Stomach (tissue), 19 donors: ENCODE measurements at places on chromosomes 7 and 10. TPM values are rescaled to one million over a fixed set of nuclear protein-coding genes. Genes with fewer than 3 reads are reported as not detected.

- no peaks in the 10 kb centered on the region for H3K4me1 ChIP-seq
- no peak for DNase-seq
- no peak overlapping the region for H3K27ac ChIP-seq
- H3K4me3 ChIP-seq: no peak overlapping the region
Measured at GRCh38 chr10:58473976-58474375, 38.7 kb upstream of the BICC1 start.

DNA sequence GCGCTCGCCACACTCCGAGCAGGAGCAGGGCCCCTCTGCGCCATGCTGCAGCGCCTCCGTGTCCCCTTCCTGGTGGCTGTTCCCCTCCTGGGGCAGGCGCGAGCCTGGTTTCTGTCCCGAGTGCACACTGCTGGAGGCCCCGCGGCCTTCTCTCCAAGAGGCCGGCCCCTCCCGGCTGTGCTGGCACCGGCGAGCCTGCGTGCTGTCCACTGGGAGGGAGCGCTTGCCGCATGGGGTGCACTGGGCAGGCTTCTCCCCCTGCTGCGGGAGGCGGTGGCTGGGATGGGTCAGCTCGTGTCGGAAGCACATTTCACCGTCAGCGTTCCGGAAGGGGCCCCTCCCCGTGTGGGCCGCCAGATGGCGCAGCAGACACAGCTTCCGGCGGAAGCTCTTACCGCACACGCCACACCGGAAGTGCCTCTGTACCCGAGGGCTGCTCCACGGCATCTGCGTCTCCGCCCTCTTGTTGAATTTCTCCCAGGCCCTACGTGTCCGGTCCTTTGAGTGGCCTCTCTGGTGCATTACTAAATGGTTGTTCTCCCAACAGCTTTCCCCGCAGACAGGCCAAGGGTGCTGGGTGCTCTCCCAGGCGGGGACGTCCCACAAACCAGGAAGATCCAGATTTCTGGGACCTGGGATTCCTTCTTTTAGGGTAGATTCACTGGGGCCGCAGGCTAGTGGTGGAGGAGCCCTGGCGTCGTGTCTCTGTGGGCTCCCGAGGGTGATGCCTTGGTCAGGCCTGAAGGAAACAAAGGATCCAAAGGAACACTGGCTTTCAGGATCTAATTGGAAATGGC, 18.7 kb downstream of the ZNF786 start:
- peak; percentile 66 for DNase-seq
- peak overlapping the region; percentile 22 for H3K27ac ChIP-seq
- H3K4me3 ChIP-seq: no peak overlapping the region
- peaks cover 57% of the 10 kb centered on the region for H3K36me3 ChIP-seq

GRCh38 chr10:34916314-34916713, 101.2 kb upstream of the PARD3 start:
- H3K36me3 ChIP-seq: no peaks in the 10 kb centered on the region
- H3K27ac ChIP-seq: no peak overlapping the region
- H3K4me3 ChIP-seq: no peak overlapping the region
- H3K4me1 ChIP-seq: no peaks in the 10 kb centered on the region

GIMAP8 gene
- under 0.01 TPM for total RNA-seq

DNA sequence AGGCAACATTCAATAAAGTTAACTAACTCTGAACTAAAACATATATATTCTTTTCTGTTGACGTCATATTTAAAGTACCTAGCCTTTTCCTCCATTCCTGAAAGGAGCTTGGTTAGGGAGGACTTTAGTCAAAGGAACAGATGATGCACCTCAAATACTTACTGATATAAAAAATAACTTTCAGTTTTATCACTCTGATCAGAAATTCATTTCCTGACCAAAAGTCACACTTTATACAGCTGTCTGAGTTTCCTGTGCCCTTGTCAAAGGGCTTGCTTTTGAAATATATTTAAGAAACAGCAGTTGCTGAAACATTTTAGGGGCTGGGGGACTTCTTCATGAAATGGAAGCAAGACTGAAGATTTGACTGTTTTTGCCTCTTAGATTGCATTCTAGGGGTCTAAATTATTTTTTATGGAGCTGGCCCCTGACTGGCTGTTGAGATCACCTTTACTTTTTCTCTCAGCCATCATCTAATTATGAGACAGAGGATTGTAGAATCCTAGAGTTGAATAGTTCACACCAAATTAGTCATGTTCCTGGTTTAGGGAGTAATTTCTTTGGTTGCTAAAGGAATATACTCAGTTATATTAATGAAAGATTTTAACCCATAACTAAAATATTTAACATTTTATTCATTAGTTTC, 46.6 kb downstream of the GLCCI1 start:
- H3K4me1 ChIP-seq: no peaks in the 10 kb centered on the region
- no peaks in the 10 kb centered on the region for H3K36me3 ChIP-seq
- DNase-seq: peak; percentile 7
- no peaks in the 10 kb centered on the region for H3K27me3 ChIP-seq
- no peak overlapping the region for H3K4me3 ChIP-seq

GRCh38 chr7:143931739-143932138, 3.3 kb upstream of the OR2F2 start:
- H3K36me3 ChIP-seq: no peaks in the 10 kb centered on the region
- H3K4me3 ChIP-seq: no peak overlapping the region
- no peak for DNase-seq
- no peaks in the 10 kb centered on the region for H3K4me1 ChIP-seq
- no peak overlapping the region for H3K27ac ChIP-seq
- no peaks in the 10 kb centered on the region for H3K27me3 ChIP-seq

DNA sequence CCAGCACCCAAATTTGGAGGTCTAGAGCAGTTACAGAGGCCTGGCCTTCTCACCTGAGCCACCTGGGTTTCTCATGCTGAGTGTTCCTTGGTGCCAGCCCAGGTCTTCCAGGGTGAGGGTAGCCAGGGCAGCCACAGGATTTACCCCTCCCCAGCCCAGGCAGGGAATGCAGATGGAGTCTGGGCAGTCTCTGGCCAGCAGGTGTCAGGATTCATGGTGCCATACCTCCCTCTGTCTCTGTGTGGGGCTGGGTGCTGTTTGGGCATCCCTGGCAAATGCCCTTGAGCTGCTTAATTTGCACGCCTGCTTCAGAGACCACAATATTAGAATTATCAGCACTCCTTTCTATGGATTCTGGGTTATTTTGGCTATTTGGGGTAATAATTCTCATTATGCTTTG, 246.7 kb downstream of the GFRA1 start:
- H3K27ac ChIP-seq: no peak overlapping the region
- H3K27me3 ChIP-seq: no peaks in the 10 kb centered on the region
- no peak for DNase-seq
- H3K36me3 ChIP-seq: no peaks in the 10 kb centered on the region

GRCh38 chr7:22426463-22427094, 69.6 kb upstream of the RAPGEF5 start:
- no peak for DNase-seq
- H3K36me3 ChIP-seq: no peaks in the 10 kb centered on the region
- H3K4me3 ChIP-seq: no peak overlapping the region
- H3K27me3 ChIP-seq: no peaks in the 10 kb centered on the region
- H3K4me1 ChIP-seq: no peaks in the 10 kb centered on the region

ASZ1 gene
- not detected for total RNA-seq

DNA sequence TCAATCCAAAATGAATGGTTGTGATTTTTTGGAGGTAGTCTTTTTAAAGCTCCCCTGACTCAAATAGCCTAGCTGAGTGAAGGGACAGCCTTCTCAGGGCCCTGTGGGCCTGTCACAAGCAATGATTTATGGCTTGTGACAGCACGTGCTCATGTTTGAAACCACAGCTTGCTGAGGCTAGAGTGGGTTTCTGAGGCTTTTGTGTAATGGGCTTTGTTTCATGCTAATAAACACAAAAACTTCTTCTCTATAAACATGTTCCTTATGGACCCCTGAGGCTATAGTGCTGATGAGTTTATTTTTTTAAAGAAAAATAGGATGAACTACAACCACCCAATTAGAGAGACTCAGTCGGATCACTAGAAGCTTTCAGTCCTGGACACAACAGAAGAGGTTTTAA, 36.1 kb upstream of the BET1 start:
- H3K27ac ChIP-seq: no peak overlapping the region
- peaks cover 8% of the 10 kb centered on the region for H3K27me3 ChIP-seq
- no peak overlapping the region for H3K4me3 ChIP-seq
- no peak for DNase-seq
- H3K4me1 ChIP-seq: no peaks in the 10 kb centered on the region

- H3K36me3 ChIP-seq: no peaks in the 10 kb centered on the region
- H3K27ac ChIP-seq: no peak overlapping the region
- no peaks in the 10 kb centered on the region for H3K4me1 ChIP-seq
- H3K27me3 ChIP-seq: no peaks in the 10 kb centered on the region
Measured at GRCh38 chr10:125926247-125926646, 29.9 kb downstream of the FANK1 start.

- H3K36me3 ChIP-seq: no peaks in the 10 kb centered on the region
- no peaks in the 10 kb centered on the region for H3K4me1 ChIP-seq
- H3K27me3 ChIP-seq: no peaks in the 10 kb centered on the region
- H3K4me3 ChIP-seq: no peak overlapping the region
Measured at GRCh38 chr10:105206616-105207015, 565.5 kb downstream of the SORCS3 start.

- H3K4me3 ChIP-seq: no peak overlapping the region
- no peak overlapping the region for H3K27ac ChIP-seq
Measured at GRCh38 chr10:52801947-52802346, 29.4 kb upstream of the MBL2 start.

OR9A2 gene
- not detected for total RNA-seq

OLAH gene
- not detected for total RNA-seq

DNA sequence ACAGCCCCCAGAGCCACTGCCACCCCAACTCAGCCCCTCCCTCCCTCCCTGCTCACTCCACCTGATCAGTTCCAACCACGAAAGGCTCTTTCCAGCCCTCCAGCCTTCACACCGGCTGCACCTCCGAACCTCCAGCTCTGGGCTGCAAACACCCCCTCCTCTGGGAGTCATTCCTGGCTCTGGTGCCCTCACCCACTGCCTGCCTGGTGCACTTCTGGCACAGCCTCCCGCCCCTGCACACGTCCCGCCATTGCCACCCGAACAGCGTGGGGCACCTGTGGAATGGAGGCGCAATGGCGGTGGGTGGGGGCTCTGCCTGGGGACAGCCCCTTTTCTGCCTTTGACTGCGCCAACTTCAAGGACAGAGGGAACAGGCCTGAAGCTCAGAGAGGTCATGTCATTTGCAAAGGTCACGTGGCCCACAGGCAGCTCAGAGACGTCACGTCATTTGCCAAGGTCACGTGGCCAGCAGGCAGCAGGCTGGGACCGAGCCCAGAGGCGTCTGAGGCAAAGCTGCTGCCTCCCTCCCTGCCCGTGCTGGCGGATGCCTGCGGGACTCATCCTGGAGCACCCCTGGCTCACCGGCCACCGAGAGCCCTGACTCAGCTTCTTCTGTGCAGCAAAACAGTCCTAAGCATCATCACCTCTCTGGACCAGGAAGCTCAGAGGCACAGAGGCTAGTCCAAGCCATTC, 76.0 kb upstream of the DNAAF5 start:
- H3K27me3 ChIP-seq: no peaks in the 10 kb centered on the region
- no peak overlapping the region for H3K27ac ChIP-seq
- H3K36me3 ChIP-seq: no peaks in the 10 kb centered on the region
- no peaks in the 10 kb centered on the region for H3K4me1 ChIP-seq
- H3K4me3 ChIP-seq: no peak overlapping the region

WASHC2C gene
- 25.0 TPM for total RNA-seq

CDH23 gene
- 1.7 TPM for total RNA-seq

- no peak for DNase-seq
- peaks cover 22% of the 10 kb centered on the region for H3K4me1 ChIP-seq
- no peaks in the 10 kb centered on the region for H3K36me3 ChIP-seq
- H3K4me3 ChIP-seq: peak overlapping the region; percentile 49
Measured at GRCh38 chr7:113087071-113087998, 708 bp upstream of the GPR85 start.

GRCh38 chr7:270351-270983, 19.5 kb upstream of the FOXL3 start:
- no peaks in the 10 kb centered on the region for H3K27me3 ChIP-seq
- DNase-seq: no peak
- H3K4me3 ChIP-seq: no peak overlapping the region

- no peaks in the 10 kb centered on the region for H3K4me1 ChIP-seq
- no peaks in the 10 kb centered on the region for H3K27me3 ChIP-seq
- H3K4me3 ChIP-seq: no peak overlapping the region
- DNase-seq: peak; percentile 29
- no peak overlapping the region for H3K27ac ChIP-seq
Measured at GRCh38 chr10:14971867-14972448, 12.8 kb downstream of the MEIG1 start.

DNA sequence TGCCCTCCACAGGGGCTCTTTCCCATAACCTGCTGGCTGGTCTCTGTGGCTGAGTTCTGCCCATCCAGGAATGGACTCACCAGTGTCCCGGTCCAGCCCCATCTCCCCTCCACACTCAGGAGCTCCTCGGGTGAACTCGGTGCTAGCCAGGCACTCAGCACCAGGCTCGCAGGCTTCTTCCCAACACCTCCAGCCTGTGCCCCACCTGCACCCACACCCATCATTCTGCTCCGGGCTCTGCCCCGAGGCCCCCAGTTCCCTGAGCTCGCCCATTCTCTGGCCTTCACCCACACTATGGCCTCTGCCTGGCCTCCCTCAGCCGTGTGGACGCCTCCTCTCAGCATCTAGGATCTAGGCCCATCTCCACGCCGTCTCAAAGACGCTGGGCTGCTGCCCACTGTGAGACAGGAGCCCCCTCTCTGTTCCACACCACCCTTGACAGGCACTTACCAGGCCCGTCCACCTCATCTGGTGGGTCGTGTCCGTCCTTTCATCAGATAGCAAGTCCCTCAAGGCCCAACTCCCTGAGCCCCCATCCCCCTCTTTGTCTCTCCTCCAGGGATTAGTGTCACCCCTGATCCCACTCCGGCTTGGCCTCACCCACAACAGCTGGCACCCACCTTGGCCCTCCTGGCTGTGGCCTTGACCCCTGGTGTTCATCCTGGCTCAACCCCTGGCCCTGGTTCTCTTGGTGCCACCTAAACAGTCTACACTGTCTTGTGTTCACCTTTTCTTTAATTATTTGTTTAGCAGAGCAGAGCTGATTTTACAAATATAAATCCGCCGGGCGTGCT, 76.0 kb upstream of the FAM20C start:
- DNase-seq: no peak
- H3K27me3 ChIP-seq: no peaks in the 10 kb centered on the region
- H3K36me3 ChIP-seq: no peaks in the 10 kb centered on the region
- H3K4me1 ChIP-seq: peaks cover 25% of the 10 kb centered on the region

DNA sequence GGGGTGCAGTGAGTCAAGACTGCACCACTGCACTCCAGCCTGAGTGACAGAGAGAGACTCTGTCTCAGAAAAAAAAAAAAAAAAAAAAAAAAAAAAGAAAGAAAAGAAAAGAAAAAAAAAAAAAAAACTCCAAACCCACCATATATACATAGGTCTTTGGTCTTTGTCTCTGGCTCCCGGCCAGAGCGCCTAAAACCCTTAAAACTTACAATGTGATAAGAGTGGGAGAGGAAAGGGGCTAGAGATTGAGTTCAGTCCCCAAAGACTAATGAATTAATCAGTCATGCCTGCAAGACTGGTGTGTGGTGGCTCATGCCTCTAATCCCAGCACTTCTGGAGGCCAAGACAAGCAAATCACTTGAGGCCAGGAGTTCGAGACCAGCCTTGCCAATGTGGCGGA, 6.8 kb upstream of the NFE2L3 start:
- DNase-seq: no peak
- H3K4me1 ChIP-seq: no peaks in the 10 kb centered on the region
- H3K27ac ChIP-seq: no peak overlapping the region
- H3K27me3 ChIP-seq: no peaks in the 10 kb centered on the region
- no peaks in the 10 kb centered on the region for H3K36me3 ChIP-seq
